ENCODE measurements at places on chromosomes 13 and 19.

GRCh38 chr13:23386533-23386932, 47.0 kb downstream of the SACS start:
- DNase-seq: no peak

- no peak for DNase-seq
These were observed 7.8 kb upstream of the CLC start for GRCh38 chr19:39745643-39746042.

DNA sequence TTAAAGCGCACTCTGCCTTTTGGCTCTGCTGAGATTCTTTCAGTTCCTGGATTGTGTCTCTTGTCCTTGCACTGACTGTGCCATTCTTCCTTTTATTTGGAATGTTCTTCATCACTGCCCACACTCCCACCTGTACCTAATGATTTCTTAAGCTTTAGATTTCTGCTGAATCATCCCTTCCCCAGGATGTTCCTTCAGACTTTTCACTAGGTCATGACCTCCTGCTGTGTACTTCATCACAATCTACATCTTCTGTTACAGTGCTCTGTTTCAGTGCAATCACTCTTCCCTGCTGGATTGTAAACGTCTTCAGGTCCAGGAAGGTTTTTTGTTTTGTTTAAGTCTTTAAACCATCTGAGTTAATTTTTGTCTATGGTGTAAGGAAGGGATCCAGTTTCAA, 281.0 kb downstream of the ATP8A2 start:
- DNase-seq: no peak

DNA sequence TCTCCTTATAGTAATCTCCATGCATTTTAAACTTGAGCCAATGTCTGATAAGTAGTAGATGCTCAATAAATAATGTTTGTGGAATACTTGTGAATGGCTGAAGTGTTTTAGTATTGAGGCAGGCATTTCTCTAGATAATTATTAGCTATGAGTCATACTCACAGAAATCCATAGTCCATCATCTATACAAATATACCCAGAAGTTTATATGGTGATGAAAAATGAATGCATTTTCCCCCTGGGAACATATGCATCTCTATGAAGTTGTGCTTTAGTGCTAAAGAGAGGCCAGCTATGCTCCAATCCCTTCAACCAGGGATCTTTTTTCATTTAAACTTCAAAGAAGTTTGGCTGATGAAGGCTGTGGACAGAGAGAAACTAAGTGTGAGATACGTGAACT, 17.2 kb downstream of the MBNL2 start:
- DNase-seq: no peak

GRCh38 chr13:39254601-39255000, 216.3 kb downstream of the NHLRC3 start:
- no peak for DNase-seq

All from GM04504 (cell line).